ENCODE measurements at places on chromosomes 4 and X.
A peak's percentile ranks its signal among the peaks of the same experiment; 100 is the strongest.

DNA sequence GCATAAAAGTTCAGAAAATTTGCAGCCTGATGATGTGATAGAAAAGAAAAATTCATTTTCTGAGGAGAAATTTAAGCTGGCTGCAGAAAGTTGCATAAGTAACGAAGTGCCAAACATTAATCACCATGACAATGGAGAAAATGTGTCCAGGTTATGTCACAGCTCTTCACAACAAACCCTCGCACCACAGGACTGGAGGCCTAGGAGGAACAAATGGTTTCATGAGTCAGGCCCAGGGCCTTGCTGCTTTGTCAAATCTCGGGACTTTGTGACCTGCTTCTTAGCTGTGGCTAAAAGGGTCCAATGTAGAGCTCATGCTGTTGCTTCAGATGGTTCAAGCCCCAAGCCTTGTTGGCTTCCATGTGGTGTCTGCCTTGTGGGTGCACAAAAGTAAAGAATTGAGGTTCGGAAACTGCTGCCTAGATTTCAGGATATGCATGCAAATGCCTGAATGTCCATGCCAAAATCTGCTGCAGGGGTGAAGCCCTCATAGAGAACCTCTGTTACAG is 527.4 kb downstream of the SH3BGRL start:
- DNase-seq: no peak

DNA sequence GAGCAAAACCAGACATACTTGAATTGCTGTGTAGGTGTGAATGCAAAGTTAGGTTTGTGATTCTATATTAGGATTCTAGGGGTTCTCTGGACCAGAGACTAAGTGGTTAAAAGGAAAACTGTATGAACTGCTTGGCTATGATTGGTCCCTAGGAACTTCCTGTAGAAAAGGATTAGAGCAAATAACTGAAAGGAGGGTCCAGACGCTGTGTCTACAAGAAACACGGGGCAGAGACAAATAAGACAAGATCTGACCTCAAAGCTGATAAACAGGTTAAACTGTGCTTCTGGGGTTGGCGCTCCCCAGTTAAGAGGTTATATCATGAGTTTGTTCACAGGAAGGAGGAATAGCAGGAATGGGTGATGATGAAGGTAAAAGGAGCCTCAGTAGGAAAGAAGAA is 183.6 kb downstream of the MGST2 start:
- DNase-seq: no peak

GRCh38 chr4:5995901-5996623 is 22.2 kb downstream of the C4orf50 start:
- DNase-seq: no peak

GRCh38 chr4:7788193-7788592 is 151.5 kb downstream of the AFAP1 start:
- DNase-seq: no peak

GRCh38 chrX:78514852-78515251 is 144.3 kb downstream of the RTL3 start:
- no peak for DNase-seq

- DNase-seq: no peak
These were observed 12.1 kb upstream of the DCTD start for GRCh38 chr4:182929296-182929695.

- peak; percentile 46 for DNase-seq
These were observed 17.8 kb downstream of the ZNF81 start for GRCh38 chrX:47854474-47854873.

DNA sequence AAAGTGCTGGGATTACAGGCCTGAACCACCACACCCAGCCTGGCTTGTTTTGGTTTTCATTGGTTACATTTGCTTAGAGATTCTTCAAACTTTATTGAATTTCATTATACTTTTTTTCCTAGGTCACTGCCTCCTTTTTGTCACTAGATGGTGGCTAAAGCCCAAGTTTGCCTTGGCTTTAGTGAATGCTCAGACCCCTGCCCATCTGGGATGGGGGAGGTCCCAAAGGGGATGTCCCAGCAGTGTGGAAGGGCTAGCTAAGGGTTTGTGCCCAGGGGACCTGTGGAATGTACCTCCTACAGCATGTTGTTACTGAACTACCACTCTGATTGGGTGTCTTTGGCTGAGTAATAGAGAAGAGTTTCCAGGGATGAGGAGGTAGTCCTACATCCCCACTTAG is 58.4 kb downstream of the CEP135 start:
- DNase-seq: no peak

- DNase-seq: no peak
These were observed 24.7 kb downstream of the CUL4B start for GRCh38 chrX:120536061-120536460.

DNA sequence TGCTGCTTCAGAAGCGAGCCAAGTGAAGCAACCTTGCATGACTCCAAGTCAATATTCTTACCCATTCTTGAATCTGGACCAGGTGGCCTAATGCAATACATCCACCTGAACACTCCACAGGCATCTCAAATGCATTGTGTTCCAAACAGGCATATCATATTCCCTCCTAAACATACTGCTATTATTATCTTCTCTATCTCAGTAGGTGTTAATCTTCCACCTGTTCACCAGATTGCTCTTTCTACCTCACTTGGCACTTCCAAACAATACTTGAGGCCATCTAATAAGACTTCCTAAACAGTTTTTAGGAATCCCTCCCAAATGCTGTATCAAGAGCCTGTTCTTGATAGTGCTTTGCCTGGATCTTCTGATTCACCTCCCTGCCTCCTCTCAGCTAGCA is 90.7 kb downstream of the GPRIN3 start:
- no peak for DNase-seq

GRCh38 chr4:4502694-4503311 is 39.0 kb downstream of the STX18 start:
- peak; percentile 26 for DNase-seq

- peak; percentile 83 for DNase-seq
These were observed 67.8 kb upstream of the ATP6AP2 start for GRCh38 chrX:40513012-40513411.

DNA sequence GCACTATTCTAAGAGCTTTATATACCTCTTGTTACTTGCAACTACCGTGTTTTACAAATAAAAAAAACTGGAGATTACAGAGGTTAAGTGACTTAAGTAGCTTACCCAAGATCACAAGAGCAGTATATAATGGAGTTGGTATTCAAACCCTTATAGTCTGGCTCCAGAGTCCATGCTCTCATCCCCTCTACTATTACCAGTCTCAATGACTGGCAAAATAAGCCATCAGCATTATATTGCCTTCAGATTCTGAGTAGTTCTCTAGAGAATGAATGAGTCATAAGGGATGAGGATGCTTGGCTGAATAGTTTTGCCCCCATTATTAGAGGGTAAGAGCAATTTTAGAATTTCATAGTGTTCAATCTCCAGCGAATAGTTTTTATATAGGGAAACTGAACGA is 170.1 kb upstream of the ATOH1 start:
- DNase-seq: no peak

DNA sequence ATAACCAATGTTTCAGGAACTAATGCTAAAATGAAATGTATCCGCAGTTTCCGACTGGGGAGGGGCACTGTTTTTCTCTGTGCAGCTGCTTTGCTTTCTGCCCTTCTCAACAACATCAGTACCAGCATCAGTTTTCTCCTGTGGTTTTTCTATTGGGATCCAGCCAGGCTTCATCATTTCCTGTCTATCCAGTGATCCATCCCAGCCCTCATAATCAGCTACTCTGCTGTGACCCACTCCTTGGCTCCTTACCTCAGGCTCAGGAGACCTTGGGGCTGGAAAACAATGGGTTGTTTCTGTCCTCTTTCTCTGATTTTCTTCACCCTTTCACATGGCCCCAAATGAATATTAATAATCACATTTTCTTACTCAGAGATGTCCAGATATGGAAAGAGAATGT is 222.2 kb upstream of the DKK2 start:
- DNase-seq: no peak

GRCh38 chr4:42627885-42628646 is 28.8 kb downstream of the ATP8A1 start:
- peak; percentile 2 for DNase-seq

DNA sequence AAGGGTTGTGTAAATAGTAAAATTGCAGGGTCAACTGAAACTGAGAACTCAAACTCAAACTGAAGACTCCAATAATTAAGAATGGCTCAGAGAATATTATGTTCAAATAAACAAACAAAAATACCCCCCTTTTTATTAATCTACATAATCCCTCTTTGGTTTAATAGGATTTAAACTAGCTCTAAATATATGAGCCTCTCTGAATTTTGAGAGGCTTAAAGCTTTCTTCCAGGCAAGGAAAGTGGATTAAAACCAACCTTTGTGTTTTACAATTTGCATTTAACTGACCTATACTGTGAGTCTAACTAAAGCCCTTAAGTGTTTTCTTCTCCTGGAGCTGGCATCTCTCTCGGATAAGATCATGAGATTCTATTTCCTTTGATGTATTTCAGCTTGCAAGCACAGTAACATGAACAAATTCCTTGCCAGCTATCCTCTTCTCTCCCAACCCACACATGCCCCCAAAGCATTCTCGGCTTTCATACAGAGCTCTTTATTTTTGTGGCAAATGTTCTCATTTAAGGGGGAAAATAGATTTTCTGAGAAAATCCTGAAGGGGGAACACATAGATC is 1310.8 kb upstream of the AGA start:
- no peak for DNase-seq

DNA sequence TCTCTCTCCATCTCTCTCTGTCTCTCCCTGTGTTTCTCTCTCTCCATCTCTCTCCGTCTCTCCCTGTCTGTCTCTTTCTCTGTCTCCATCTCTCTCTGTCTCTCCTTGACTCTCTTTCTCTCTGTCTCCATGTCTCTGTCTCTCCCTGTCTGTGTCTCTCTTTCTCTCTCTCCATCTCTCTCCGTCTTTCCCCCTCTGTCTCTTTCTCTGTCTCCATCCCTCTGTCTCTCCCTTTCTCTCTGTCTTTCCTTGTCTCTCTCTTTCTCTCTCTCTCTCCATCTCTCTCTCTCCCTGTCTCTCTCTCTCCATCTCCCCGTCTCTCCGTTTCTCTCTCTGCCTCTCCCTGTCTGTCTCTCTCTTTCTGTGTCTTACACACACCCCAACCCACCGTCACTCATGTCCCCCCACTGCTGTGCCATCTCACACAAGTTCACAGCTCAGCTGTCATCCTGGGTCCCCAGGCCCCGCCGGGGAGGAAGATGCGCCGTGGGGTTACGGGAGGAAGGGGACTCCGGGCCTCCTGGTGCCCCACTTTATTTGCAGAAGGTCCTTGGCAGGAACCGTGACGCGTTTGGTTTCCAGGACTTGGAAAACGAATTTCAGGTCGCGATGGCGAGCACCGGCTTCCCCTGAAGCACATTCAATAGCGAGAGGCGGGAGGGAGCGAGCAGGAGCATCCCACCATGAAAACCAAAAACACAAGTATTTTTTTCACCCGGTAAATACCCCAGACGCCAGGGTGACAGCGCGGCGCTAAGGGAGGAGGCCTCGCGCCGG is 1.2 kb upstream of the SHOX start:
- no peak for DNase-seq

GRCh38 chr4:151471728-151472127 is 62.8 kb downstream of the FHIP1A start:
- DNase-seq: no peak

DNA sequence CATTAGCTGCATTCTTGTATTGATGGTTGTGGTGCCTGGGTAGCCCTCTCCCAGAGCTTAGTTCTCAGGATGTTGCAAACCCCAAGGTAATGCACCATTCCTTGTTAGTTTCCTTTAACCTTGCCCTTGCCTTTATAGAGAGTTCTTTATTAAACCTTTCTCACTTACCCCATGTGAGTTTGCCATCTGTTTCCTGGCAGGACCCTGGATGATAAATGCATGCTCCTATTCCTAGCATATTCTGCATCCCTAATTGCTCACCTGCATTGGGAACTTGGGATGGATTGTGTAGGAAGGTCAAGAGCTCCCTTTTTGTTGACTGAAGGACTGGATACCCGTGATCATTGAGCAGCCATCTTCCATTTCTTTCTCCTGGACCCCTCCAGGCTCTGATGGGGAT is 59.9 kb upstream of the AP1S2 start:
- DNase-seq: no peak
